Cortex of kidney (tissue), 1 donor: ENCODE measurements at places on chromosomes 16 and 17.

DNA sequence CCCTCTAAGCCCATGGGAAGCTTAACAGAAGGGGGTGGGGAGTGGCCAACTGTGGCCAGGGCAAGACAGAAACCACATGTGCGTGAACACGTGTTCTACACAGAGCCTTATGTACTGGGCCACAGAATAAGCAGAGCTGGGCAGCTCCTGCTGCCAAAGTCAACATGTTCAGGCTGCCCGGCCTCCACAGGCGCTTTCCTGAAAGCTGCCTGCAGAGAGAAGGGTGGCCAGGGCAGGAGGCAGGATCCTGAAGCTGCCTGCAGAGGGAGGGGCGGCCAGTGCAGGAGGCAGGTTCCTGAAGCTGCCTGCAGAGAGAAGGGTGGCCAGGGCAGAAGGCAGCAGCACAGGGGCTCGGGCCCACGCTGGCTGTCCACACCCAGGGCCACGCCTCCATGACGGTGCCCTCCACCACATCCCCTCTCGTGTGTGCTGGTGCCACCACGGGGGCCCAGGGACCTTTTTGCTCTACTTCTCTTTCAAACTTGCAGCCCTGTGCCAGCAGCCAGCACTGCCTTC is 79.5 kb downstream of the ANKRD11 start:
- no peak for DNase-seq

- no peak for DNase-seq
Measured at GRCh38 chr16:89031715-89032659, 55.0 kb upstream of the CBFA2T3 start.

- DNase-seq = no peak
Measured at GRCh38 chr16:30760577-30761426, 1.1 kb downstream of the CFAP119 start.

DNA sequence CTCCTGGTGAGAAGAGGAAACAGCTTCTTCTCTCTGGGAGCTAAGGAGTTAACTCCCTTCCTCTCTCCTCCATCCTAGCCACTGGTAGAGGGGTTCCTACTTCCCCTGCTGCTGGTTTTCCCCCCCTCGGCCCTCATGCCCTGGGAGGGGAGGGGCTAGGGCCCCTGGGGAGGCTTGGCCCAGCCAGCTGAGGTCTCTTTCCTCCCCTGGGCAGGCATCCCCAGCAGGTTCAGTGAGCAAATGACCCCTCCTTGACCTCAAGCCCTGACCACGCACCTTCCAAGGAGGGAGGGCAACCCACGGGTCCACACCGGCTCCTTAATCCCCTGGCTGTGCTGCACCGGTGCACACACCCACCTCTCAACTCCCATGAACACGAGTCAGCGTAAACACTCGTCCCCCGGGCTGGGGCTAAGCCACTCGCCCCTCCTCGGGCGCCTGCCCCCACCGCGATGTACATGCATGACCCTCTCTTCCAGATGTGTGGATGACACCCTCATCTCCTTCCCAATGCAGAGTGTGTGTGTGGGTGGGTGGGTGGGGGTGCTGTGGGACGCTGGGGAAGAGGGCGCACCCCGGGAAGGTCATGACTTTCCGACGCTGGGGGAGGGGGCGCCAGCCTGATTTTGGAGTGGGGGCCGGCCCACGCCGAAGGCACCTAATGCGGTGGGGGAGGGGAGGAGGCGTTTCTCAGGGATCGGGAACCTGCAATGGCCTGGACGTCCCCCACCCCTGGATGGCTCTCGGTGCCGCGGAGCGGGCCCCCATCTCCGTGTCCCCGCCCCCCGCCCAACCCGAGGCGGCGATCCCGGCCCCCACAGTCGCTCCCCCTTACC is 33.7 kb downstream of the SRCIN1 start:
- DNase-seq = no peak

- no peak for DNase-seq
Measured at GRCh38 chr16:85882181-85882810, 16.7 kb upstream of the IRF8 start.

DNA sequence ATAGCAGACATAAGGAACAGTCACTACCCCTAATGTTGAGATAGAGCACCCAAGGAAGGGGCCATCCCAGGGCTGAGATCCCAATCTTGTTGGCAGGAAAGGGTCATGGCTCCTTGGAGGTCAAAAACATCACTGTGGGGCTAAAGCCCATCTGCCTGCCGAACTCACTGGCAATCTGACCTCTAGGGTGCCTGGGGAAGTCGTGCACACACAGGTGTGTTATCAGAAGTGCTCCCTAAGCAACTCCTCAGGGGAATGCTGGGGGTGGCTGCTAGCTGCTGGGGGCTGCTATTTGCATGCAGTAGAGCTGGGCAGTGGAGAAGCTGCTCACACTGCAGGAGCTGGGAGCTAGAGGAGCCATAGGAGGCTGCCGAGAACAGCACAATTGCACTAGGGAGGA is 47.5 kb upstream of the PHOSPHO1 start:
- no peak for DNase-seq

DNA sequence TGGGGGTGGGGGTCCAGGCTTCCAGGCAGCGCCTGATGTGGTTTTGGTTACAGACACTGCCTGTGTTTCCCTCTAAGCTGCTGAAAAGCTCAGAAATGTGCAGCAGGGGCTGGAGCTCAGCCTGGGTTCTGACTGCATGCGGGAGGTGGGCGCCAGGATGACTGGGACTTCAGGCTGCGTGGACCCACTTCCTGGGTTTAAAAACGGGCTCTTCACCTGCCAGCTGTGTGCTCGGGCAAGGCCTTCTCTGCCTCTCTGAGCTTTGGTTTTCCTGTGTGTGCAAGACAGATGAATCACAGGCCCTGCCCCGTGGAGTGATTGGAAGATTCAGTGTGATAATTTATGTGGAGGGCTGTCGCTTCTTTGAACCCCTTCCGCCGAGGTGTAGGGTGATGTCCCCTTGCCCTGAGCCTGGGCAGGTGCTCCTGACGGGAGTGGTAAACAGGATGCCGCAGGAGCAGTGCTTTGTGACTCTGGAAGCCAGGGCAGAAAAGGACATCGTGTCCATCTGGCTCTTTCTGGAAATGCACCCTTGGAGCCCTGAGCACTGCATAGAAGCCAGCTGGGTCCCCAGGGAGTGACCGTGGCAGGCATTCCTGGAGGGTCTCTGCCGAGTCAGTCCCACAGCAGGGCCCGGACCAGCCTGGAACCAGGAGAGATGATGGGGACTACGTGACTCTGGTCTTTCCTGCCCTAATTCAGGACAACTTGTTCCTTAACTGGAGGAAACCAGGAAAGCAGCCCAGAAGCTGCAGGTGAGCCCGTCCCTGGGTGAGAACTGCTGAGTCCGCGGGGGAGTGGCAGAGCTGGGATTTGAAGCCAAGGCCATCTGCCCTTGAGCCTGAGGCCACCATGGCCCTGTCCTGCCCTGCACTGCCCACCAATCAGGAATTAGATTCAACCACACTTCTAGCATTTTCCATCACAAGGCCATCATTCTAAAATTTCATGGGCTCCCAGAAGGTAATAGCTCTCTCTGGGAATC is 28.5 kb upstream of the SLC7A5 start:
- DNase-seq = no peak

- DNase-seq = no peak
Measured at GRCh38 chr16:7268182-7268581, 64.5 kb upstream of the RBFOX1 start.

GRCh38 chr16:89495121-89495520 is 4.8 kb upstream of the ANKRD11 start:
- DNase-seq = no peak

- DNase-seq = no peak
Measured at GRCh38 chr17:64520359-64520758, 13.6 kb downstream of the CEP95 start.
